Stimulated activated CD4-positive, alpha-beta T cell treated with anti-CD3 and anti-CD28 coated beads, Interleukin-4, amount 100 ng/mL, for 4 hours (primary cell): ENCODE measurements at places on chromosomes 6 and 20.

DNA sequence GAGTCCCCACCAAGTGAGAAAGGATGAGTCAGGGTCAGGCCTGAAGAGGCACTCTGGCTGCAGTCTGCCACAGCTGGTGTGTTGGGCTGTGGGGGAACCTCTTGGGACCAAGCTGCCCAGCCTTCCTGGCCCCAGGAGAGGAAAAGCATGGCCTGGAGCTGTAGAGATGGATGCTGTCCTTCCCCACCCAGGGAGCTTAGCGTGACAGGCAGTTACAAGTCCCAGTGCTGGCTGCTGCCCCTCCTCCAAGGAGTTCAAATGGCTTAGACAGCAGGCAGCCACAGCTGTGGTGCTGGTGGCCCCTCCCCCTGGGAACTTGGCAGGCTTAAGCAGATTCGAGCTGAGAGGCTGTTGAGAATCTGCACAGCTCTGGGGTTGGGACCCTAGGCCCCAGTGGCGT lies 253.2 kb downstream of the PLCB1 start:
- DNase-seq, result no peak

DNA sequence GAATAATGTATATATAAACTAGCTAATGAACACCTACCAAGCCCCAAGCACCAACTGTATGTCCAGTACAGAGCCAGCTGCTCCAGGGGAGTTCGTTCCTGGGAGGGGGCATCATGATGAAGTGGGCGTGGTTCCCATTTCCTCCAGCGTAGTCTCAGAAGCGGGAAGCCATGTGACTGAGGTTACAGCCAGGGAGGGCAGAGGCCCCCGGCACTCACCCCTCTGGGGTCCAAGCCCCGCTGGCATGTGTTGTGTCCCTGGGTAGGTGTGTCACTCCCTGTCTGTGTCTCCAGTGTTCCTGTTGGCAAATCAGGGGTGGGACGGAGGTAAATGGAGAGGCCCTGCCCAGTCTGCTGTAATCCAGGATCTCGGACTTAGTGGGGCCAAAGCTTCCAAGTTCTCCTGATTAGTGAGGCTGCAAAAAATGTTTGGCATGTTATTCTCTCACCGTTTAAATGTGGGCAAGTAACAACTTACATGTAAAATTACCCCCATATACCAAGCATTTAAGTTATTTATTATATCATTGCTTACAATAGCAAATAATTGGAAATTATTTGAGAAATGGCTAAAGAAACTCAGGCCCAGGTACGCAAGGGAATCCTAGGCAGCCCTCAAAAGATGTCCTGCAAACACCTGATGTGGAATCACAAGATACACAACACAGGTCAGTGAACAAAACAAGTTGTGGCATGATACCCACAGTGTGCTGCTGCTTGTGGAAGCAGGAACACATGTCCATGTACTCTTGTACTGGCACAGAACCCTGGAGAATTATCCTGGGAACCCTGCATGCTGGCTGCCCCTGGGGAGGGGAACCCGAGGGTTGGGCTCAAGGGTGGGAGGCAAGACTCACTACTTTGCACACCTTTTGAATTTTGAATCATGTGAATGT lies 22.2 kb downstream of the FAM110A start:
- no peak for DNase-seq

DNA sequence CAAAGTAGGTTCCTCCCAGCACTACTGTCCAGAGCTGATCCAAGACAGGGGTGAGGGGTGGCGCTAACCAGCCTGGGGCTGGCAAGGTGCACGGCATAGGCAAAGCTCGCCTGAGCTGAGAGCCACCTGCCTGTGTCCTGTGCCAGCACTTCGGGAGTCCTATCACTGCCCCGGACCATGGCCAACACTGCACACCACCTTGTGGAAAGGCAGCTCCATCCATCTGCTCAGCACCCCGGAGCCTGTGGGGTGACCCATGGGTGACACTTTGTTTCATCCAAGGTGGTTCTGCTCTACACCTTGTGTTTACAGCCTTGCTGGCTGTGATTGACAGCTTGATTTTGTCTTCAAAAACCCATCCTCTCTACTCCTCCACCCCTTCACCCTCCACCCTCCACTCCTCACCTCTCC lies 32.9 kb upstream of the GATA5 start:
- DNase-seq, result no peak

DNA sequence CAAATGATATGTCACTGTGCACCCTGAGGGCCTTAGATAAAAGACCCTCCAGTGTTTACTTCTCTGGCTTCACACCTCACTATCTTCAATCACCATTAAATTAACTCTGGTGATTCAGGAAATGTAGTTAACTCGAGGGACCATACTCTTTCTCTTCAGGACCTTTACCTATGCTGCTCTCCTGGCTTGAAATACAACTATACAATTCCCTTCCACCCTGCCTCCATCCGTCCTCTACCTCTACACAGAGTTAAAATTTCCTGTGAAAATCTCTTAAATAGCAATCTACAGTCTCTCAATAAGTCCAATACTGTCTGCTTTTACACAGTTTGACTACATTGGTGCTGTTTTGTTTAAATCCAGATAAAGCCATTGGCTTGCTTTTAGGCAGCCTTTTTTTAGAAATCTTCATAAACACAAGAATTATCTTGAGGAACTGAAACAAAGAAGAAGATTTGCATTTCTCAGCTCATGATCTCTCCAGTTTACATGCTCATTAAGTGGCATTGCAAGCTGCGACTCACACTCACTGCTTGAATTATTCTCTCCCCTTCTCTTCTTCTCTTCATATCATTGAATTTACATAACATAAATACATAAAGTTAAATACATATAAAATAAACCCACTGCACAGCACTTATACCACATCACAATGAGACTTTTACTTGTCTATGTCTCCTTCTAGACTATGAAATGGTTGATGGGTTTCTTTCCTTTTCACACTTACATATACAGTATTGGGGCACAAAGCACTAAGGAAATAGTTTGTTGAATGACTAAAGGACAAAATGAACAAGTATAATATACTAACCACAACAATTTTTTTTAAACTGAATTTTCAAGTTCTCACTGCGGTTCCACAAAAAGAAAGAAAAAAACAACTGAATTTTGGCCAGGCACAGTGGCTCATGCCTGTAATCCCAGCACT lies 239.0 kb upstream of the KCNQ5 start:
- DNase-seq, result no peak

DNA sequence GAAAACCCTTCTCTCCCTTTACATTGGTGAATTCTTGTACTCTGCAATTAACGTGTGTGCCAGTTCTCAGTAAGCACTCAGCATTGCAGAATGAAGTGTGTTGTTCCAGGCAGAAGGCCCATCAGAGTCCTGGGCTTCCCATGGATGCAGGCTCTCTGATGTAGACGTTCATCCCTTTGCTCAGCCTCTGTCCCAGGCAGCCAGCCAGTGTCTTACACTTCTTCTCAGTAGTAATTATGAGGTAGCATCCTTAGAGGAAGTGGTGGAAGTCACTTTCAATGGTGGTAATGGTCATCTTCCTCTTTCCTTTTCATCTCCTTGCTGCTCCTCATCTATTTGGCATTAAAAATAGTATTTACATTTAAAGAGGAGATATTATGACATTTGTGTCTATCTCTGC lies 66.7 kb upstream of the FYN start:
- no peak for DNase-seq

DNA sequence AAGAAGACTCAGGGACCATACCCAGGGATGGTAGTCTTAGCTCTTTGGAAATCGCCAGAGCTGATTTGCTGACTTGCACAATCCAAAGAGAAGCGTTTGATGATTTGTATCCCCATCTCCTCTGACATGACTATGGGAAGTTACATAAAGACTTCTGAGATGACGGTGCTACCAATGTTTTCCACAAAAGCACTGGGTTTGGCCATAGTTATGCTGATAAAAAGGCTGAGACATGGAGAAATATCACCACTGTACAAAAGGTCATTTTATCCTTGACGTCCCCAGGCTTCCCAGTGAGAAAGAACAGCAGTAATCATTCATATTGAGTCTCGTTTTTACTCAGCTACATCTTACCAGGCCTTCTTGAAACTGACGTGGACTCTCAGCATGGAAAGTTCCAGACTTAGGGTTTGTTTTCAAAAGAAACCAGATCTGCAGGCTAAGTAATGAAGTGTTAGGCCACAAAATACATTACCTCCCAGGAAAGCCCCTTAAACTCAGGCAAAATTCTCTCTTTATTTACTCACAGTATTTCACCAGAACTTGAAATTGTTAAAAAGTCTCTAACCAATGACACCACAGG lies 370.3 kb upstream of the JARID2 start:
- DNase-seq, result no peak

DNA sequence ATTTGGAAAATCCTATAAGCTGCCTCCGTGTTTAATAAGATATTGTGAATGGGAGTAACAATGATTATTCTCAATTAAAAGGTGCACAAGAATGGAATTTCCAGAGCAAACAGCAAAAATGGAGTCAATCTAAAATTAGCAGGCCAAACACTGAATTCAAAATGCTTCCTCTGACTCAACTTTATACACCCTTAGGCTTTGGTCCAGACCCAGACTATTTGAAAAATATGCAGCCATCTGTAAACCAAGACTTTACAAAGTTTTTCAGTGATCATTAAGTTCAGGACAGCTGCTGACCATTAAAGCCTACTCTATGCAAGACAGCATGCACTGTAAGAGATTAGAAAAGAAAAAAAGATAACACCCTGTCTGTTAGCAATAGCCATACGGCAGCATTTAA lies 39.4 kb upstream of the CCN6 start:
- no peak for DNase-seq

GRCh38 chr6:24966381-24966780 lies 30.6 kb upstream of the RIPOR2 start:
- DNase-seq, result no peak

GRCh38 chr6:46745973-46746372 lies 760 bp upstream of the ANKRD66 start:
- no peak for DNase-seq

GRCh38 chr20:47216819-47217410 lies 139.6 kb downstream of the ZMYND8 start:
- no peak for DNase-seq

DNA sequence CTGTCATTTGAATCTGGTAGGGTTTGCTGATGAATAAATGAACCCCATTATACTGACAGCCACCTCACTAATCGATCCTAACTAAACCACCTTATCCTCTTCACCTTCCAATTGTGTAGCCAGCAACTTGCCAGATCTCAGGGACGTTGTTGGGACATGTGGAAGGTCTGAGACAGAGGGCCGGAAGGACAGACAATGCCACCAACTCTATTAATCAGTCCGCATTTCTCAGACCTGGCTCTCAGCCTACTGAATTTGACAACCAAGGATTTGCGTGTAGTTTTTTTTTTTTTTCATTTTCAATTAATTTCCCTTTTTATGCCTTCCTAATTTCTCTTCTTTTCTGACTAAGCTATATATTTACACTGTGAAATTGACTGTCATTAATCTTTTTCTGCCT lies 122.5 kb downstream of the CARMIL1 start:
- DNase-seq, result no peak

- DNase-seq, result no peak
Observed at GRCh38 chr6:72657407-72658197, 35.7 kb downstream of the KCNQ5 start.

DNA sequence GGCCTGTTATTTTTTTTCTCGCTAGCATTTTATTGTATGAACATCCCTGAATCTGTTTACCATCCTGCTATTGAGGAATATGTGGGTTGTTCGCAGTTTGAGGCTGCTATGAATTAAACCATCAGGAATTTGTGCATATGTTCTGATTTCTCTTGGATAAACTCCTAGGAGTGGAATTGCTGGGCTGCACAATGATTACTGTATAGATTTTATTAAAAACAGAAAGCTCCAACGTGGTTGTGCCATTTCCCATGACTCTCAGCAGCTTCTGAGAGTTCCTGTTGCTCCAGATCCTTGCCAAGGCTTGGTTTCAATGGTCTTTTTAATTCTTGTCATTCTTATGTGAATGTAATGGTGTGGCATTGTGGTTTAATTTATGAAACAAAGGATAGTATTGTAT lies 75.1 kb downstream of the EDN3 start:
- DNase-seq, result no peak

- DNase-seq, result no peak
Observed at GRCh38 chr6:12296255-12296573, 6.1 kb downstream of the EDN1 start.

DNA sequence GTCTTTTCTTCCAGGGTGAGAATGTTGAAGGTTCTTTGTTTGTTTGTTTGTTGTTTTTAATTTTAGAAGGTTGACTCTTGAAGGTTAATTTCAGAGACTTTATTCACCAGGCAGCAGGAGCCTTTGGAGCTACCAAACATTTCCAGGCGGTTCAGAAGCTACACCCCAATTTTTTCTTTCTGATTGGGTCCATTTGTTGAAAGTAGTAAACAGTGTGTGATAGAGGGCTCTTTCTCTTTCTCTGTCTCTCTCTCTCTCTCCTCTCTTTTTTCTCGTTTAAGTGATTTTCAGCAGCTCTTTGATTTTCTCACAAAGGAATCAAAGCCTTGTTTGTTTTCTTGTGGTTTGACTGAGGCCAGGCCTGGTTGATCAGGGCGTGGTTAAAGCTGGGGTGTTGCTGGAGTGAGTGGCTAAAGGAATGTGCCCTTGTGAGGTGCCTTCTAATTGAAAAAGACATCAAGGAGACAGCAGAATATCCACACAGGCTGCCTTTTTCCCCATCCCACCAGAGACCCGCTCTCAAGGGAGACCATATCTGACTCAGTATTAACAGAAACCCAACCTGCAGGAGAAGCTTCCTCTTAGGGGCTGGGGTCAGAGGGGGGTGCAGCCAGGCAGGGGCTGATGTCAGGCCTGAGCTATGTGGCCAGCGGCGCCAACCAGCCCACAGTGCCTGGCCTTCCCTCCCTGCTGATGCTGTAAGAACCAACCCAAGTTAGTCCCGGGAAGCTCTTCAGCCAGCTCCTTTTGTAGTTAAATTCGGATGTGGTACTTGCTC lies 40.4 kb upstream of the NAA20 start:
- DNase-seq, result no peak

DNA sequence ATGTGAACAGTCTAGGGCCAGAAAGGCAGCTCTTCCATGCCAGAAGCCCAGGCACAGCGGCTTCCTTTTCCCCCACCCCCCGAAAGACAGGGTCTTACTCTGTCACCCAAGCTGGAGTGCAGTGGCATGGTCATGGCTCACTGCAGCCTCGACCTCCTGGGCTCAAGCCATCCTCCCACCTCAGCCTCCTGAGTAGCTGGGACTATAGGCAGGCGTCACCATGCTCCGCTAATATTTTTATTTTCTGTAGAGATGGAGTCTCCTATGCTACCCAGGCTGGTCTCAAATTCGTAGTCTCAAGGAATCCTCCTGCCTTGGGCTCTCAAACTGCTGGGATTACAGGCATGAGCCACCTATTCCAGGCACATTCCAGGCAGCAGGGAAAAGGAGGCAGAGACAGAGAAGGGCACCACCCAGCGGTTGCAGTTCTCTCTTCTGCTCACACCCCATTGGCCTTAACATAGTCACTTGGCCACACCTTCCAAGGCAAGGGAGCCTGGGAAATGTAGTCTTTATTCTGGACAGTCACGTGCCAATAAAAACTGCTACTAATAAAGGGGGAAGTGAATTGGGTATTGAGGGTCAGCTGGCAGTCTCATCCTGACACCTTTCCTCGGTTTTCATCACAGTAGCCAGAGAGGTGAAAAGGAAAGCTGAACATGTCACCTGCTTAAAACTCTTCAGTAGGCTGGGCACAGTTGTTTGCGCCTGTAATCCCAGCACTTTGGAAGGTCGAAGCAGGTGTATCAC lies 205.9 kb downstream of the ZMYND8 start:
- DNase-seq, result no peak

GRCh38 chr6:167157863-167158262 lies at the start of gene GPR31:
GPR31 (minus strand) TSS chr6:167157980; CDS start chr6:167157831, 149 bp downstream.
- no peak for DNase-seq
